Activated CD4-positive, alpha-beta T cell treated with anti-CD3 and anti-CD28 coated beads, Interleukin-2, amount 10 ng/mL, durations not matched to agents 7 days and 5 days (primary cell): ENCODE measurements at places on chromosomes 7 and 10. TPM values are rescaled to one million over a fixed set of nuclear protein-coding genes. Genes with fewer than 3 reads are reported as not detected.

DNA sequence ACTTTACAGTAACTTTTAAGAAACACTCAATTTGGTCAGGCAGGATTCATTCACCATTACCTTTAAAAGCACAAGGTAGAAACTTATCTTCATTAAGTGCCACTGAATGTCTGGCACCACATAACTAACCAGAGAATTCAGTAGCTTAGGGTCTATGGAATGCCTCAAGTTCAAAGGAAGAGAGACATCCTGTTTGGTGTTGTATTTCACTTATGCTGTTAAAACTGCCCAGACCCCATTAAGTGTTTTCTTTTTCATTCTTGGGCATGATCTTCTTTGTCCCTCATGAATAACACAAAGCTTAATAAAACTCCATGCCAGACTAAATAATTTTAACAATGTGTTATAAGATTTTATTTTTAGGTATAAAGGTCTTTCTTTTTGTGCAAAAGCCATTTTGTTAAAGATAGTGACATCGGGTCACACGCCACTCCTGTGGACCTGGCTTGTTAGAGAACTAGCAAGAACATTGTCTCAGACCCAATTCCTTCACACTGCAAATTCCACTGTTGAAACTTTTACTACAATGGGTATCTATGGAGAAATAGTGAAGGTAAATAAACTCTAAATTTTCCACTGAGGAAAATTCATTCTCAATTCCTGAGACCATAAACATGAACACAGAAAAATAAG is 221.0 kb downstream of the TWIST1 start:
- no peak for DNase-seq
- H3K4me3 ChIP-seq, result no peak overlapping the region
- H3K27ac ChIP-seq, result no peak overlapping the region
- H3K36me3 ChIP-seq, result no peaks in the 10 kb centered on the region

DNA sequence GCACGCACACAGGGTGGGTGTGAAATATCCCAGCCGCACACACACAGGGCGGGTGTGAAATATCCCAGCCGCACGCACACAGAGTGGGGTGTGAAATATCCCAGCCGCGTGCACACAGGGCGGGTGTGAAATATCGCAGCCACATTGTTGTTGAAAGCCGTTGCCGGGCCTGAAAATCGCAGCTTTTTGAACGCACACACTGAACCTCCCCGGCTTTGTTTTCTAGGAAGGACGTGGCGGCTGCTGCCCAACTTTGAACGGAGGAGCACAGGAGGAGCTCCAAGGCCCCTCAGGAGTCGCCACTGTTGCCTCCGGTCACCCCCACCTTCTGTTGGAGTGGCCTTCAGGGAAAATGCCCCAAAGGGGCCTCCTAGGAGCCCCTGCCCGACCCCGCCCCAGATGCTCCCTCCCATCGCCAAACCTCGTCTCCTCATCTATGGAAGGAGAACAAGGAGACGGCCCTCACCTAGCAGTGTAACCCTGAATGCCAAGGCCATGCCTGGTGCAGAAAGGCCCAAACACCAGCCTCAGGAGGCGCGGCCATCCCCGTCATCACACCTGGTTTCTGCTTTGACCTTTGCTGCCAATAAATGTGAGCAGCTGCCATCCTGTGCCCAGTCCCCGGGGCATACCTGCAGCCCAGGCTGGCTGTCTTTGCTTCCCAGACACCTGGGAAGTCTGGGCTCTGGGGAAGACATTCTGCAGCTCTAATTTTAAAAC is 318.6 kb downstream of the PTPRN2 start:
- H3K27ac ChIP-seq, result no peak overlapping the region
- H3K4me3 ChIP-seq, result no peak overlapping the region
- no peaks in the 10 kb centered on the region for H3K36me3 ChIP-seq
- no peaks in the 10 kb centered on the region for H3K4me1 ChIP-seq
- DNase-seq, result no peak
- H3K27me3 ChIP-seq, result no peaks in the 10 kb centered on the region

DNA sequence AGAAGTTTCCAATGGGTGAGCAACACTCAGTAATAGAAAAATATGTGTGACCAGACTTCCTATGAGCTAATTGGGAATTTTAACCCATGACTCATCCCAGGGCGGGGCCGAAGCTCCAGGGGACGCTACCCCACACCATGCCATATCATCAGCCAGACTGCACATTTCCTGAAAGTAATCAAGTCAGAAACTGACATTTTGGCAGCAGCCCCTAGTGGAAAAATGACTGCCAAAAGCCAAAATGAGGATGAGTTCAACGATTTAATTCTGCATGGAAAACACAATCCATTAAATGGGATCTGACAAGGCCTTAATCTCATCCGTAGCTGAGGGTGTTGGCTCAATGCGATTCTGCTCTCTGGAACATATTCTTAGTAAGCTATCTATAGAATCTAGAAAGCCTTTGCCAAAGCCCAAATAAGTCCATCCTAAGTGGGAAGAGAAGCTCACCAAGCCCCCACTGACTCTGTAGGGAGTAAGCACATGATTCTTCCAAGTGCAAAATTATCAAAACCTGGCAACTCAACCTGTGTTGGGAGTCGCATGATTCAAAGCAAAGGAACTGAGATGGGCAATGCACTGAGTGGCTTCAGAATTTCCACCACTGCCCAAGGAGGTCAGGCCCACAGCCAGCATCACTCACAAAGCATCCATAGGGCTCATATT is 93.1 kb upstream of the PDE1C start:
- H3K27me3 ChIP-seq, result no peaks in the 10 kb centered on the region
- H3K27ac ChIP-seq, result no peak overlapping the region
- H3K4me3 ChIP-seq, result no peak overlapping the region

DNA sequence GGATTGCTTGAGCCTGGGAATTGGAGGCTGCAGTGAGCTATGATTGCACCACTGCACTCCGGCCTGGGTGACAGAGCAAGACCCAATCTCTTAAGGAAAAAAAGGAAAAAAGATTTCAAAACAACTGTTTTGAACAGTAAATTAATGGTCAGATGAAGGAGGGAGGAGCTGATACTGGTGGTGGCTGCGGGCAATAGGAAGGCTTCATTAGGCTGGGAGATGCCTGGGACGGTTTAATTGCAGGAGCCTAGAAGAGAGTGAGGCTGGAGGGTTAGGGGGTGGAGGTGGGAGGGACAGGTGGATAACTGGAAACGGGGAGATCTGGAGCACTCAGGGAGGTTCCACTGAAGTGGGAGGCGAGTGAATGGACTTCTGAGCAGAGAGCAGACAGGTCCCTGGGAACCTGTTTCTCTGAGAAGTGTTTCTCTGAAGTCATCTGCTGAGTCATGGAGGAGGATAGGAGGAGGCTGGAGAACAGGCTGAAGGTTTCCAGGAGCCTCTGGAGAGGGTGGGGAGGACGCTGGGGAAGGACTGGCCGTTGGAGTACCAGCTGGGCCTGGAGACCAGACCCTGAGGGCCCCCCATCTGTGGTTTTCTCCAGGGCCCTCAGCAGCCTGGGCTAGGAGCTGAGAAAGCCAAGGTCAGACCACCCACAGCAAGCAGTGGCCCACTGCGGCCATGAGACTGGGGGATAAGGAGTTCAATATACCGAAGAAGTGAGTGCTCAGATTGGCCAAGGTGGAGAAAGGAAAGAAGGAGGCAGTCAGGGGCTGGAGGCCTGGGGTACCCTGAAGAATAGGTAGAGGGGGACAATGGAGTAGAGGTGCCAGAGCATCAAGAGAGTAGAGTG is 14.4 kb upstream of the YWHAG start:
- no peak overlapping the region for H3K27ac ChIP-seq
- peaks cover 15% of the 10 kb centered on the region for H3K27me3 ChIP-seq
- H3K4me3 ChIP-seq, result no peak overlapping the region
- no peaks in the 10 kb centered on the region for H3K36me3 ChIP-seq
- DNase-seq, result no peak

DNA sequence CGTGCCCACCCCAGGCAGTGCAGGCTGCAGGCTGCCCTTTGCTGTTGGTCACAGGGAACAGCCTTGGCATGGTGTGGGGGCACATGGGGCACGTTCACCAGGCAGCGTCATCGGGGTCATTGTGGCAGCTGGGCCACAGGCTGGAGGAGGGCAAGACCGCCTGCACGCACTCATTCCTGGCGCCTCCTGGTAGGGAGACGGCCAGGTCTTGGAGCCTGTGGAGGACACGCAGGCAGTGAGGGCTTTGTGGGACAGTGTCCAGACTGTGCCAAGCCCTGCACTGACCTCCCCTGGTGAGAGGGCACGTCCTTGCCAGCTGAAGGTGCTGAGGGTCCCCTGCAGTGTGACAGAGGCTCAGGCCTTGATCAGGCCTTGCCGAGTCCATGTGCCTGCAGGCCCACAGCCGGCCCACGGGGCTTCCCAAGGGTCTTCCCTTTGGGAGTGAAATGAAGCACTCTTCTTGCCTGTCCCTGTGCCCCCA is 76.4 kb downstream of the NKX6-2 start:
- peaks cover 16% of the 10 kb centered on the region for H3K36me3 ChIP-seq
- no peak overlapping the region for H3K4me3 ChIP-seq
- no peaks in the 10 kb centered on the region for H3K27me3 ChIP-seq
- no peaks in the 10 kb centered on the region for H3K4me1 ChIP-seq
- no peak overlapping the region for H3K27ac ChIP-seq
- no peak for DNase-seq

DNA sequence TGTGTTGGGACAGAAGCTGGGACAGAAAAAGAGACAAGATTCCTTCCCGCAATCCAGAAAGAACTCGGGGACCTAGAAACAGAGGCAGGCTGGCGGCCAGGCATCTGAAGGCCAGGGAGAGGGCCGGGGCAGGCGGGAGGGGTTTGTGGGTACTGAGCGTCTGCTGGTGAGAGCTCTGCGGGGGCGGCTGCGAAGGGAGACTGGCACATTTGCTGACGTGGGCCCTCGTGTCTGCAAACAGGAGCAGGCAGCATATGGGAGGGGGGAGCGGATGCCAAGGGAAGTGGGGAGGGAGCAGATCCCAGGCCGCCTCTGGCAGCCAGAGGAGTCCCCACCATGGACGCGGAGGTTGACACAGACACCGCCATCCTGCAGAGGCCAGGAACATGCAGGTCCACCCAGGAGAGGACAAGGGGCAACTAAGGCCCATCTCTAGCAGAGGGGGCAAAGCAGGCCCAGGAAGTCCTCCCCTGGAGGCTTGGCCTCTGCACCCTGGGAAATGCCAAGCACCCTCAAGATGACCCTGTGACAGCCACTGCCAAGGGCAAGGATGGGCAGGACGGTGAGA is 32.2 kb downstream of the KCNH2 start:
- no peaks in the 10 kb centered on the region for H3K36me3 ChIP-seq
- no peak overlapping the region for H3K4me3 ChIP-seq
- H3K4me1 ChIP-seq, result peaks cover 23% of the 10 kb centered on the region
- DNase-seq, result no peak
- no peaks in the 10 kb centered on the region for H3K27me3 ChIP-seq

DNA sequence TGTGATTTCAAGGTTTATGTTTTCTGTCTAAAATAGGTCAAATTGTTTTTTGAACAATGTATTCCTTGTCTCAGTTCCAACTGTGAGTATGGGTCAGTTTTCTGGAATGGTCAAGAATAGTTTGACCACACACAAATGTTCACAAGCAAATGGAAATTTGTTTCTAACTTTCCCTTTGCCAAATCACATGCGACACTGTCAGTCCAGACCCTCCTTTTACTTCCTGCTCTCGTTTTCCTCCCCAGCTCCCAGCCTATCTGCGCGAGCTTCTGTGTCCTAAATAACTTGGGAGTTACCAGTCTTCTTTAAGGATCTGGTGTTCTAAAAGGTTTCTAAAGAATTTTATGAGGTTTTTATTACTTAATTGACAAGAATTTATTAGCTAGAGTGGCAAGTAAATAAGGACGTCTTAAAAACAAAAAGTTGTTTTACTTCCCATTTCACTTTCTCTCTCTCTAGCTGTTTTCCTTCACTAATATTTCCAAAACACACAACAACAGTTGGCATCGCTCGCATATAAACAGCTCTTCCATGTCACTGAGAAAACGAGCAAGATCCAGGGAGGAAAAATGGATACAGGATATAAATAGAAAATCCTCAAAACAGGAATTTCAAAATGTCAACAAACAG is 266.1 kb upstream of the KLF6 start:
- peaks cover 6% of the 10 kb centered on the region for H3K4me1 ChIP-seq
- H3K27me3 ChIP-seq, result no peaks in the 10 kb centered on the region
- no peak overlapping the region for H3K27ac ChIP-seq
- no peak overlapping the region for H3K4me3 ChIP-seq
- DNase-seq, result no peak
- H3K36me3 ChIP-seq, result no peaks in the 10 kb centered on the region

DNA sequence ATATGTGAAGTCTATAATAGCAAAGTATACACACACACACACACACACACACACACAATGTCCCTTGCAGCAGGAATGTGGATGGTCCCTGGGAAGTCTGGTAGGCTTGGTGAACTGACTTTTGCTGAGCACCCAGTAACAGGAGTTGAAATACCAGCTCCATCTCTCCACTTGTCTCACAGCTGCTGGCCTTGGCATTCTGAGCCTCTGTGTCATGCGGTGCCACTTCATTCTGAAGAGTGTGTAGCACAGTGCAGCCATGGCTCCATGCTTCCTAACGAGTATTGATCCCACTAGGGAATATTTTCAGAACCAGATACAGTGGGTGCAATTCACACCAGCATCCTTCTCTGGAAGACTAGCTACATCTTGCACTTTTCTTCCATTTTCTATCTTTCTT is 192.4 kb downstream of the ADARB2 start:
- no peaks in the 10 kb centered on the region for H3K27me3 ChIP-seq
- no peaks in the 10 kb centered on the region for H3K36me3 ChIP-seq
- H3K4me1 ChIP-seq, result peaks cover 5% of the 10 kb centered on the region

DNA sequence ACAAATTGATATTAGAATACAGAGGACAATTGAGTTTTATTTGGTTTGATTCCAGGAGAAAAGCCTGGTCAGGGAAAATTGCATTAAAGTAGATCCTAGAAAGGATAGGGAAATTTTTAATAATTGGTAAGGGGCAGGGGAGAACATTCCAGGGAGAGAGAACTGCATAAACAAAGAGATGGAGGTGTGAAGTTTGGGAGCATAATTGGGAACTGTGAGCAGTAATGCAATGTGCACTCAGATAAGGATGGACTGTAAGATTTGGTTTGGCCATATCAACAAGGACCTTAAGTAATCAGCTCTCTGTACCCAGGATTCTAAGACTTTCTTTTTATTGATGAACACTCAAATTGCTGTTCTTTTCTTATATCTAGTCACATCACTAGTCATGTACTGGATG is 41.4 kb downstream of the ZMYND11 start:
- H3K36me3 ChIP-seq, result peaks cover 7% of the 10 kb centered on the region
- DNase-seq, result no peak
- no peak overlapping the region for H3K27ac ChIP-seq
- no peak overlapping the region for H3K4me3 ChIP-seq
- peaks cover 6% of the 10 kb centered on the region for H3K4me1 ChIP-seq
- no peaks in the 10 kb centered on the region for H3K27me3 ChIP-seq

DNA sequence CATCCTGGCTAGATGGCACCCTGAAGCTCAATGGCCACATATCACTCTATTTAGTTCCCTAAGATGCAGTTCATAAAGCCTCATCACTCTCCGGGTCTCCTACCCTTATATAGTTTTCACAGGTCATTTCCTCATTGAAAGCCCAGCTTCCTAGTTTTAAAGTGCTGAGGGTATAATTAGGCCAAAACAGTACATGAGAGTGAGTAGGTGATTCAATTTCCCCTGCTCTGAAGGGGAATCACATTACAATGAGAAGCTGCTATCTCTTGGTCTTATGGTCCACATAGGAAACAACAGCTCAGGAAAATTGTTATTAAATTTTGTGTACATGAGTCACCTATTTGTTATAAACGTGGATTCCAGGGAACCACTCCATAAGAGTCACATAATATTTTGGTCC is 162.0 kb downstream of the SEMA3E start:
- no peak overlapping the region for H3K27ac ChIP-seq
- H3K36me3 ChIP-seq, result no peaks in the 10 kb centered on the region
- no peaks in the 10 kb centered on the region for H3K27me3 ChIP-seq
- DNase-seq, result no peak
- no peak overlapping the region for H3K4me3 ChIP-seq

The EBLN1 gene
- total RNA-seq, result not detected

The EPO gene
- not detected for total RNA-seq

The DKK1 gene
- not detected for total RNA-seq

The KRIT1 gene
- total RNA-seq, result 45.8 TPM

The ZSWIM8 gene
- total RNA-seq, result 79.2 TPM

The FRAT2 gene
- 9.0 TPM for total RNA-seq

The TMEM213 gene
- not detected for total RNA-seq

The ADARB2 gene
- total RNA-seq, result 0.17 TPM
